Lower leg skin (tissue), 4 donors: ENCODE measurements at places on chromosomes 5 and 9.
A peak's percentile ranks its signal among the peaks of the same experiment; 100 is the strongest.

DNA sequence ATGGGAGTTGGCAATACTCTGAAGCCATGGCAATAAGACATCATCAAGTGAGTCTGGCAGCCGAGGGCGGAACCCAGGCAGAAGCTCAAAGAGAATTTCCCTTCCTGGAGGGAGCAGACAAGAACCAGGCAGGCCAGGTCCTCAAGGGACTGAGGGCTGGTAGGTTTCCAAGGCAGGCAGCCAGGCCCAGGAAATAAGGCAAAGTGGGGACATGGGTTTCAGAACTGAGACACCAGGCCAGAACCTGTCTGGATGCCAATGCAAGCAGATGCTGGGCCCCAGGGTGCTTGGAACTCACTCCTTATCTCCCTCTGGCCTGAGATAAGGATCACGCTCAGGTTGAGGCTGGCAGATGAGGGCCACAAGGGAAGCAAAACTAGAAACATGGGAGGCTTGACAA is 8.9 kb downstream of the TSSK1B start:
- DNase-seq: no peak

GRCh38 chr5:33229216-33229615 is 211.5 kb upstream of the TARS1 start:
- no peak for DNase-seq

DNA sequence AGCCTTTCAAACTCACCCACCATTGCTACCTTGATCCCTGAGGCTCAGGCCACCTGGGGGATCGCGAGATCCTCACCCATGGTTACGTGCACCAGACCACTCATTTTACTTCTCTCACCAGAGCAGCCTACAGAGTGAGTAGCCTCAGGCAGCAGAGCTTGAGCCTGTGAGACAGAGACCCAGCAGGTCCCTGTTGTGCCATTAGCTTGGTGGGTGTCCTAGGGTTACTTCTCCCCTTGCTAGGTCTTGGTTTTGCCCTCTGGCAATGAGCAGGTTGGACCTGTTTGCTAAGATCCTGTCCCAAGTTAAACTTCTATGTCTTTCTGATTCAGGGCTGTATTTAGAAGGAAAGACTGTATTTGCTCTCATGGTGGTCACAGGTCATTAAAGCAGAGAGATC is 21.8 kb downstream of the WHRN start:
- DNase-seq: no peak

DNA sequence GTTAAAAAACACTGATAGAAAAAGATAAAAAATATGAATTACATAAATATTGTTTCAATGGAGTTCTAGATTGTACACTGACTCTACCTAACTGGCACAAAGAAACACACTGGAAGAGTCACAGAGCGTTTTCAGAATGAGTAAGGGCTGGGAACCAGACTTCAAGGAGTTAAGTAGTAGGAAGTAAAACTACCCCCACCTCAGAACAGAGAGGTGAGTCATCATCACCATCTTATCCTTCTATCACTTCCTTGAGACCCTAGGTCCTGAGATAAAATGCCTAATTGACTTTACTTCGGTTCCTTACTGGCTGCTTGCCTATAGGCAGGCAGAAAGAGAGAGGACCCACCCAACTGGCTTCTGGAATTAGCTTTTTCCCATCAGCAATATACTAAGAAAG is 79.7 kb downstream of the ELAVL2 start:
- no peak for DNase-seq

GRCh38 chr5:145500710-145501109 is 334.4 kb downstream of the PRELID2 start:
- no peak for DNase-seq

GRCh38 chr5:179805529-179806249 is 977 bp downstream of the MGAT4B start:
- peak; percentile 90 for DNase-seq

GRCh38 chr9:94826644-94827410 is 100.3 kb downstream of the AOPEP start:
- no peak for DNase-seq

DNA sequence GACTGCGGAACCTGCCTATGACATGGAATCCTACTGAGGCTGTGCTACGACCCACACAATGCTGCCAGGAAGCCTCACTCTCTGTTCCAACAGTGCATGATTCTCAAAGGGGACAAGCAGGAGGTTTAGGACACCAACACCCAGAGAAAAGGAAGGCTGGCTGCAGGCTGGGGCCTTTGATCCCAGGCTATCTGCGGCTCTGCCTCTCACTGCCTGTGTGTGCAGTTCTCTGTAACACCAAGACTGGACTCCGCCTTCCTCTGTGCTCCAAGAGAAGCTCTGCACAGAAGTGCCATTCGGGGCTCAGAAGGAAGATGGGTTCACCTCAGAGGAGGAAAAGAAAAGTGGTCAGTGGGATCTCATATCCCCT is 20.5 kb downstream of the ANKH start:
- DNase-seq: no peak

DNA sequence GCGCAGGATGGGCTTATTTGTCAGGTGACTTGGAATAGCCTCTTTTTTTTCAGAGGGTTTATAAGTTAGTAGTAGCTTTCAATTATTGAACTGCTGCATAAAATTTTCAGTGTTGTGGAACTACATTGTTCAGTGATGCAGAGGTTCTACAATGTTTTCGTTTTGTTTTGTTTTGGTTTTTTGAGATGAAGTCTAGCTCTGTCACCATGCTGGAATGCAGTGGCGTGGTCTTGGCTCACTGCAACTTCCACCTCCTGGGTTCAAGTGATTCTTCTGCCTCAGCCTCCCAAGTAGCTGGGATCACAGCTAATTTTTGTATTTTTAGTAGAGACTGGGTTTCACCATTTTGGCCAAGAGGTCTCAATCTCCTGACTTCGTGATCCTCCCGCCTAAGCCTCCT is 22.0 kb downstream of the NUP188 start:
- no peak for DNase-seq

DNA sequence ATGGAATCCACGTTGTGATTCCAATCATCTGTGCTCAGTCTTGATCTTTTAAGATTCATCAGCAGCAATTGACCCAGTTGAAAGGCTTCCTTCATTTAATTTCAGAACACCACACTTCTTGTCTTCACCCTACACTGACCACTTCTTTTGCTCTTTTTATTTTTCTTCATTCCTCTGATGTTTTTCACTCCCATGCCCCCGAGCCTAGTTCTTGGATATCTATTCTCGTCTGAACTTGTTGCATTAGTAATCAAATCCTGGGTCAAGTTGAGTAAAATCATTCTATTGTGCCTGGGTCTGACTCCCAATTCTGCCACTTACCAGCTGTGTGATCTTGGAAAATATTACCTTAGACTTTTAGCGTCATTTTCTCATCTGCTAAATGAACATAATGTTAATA is 356.5 kb downstream of the CDH12 start:
- no peak for DNase-seq

- DNase-seq: no peak
Measured at GRCh38 chr9:109880276-109881169, 100.5 kb downstream of the PALM2AKAP2 start.

DNA sequence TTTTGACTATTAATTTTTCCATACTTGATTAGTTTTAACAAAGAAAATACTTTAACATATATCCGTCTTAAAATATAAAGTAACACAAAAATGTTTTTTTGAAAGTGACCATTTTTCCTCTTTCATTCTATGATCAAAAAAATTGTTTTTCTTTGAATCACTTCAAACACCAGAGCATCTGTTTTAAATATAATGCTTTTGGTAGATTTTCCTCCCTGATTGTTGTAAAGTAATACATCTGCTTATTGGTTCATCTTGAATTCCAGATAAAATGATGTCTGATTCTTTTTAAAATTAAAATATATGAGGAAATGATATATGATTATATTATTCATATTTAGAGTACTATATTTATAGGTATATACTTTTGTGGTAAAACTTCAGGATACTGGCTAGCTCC is 76.2 kb upstream of the LPAR1 start:
- no peak for DNase-seq

DNA sequence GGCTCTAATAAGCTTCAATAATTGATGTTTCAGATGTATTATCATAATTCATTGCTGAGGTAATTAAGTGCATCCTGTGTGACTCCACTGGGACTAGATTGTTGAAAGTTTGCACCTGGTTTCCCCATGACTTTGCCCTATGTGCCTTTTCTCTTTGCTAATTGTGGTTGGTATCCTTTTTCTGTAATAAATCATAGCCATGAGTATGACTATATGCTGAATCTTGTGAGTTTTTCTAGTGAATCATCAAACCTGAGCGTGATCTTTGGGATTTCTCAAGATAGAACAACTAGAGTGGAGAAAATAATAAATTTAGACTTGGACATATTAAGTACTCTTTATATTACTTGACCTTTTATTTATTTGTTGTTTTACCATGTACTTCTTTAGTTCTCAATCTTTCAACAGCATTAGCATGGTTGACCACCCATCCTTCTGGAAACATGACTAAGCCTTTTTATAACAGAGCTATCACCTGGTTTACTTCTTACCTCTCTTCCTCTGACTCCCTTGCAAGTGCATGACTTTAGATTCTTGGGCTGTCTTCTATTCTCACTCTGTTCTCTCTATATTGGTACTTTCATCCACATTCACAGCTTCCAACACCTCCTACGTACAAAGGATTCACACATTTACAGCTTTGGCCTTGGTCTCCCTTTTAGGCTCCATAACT is 239.6 kb upstream of the TAS2R1 start:
- no peak for DNase-seq

GRCh38 chr9:4704129-4704528 is 24.8 kb downstream of the CDC37L1 start:
- no peak for DNase-seq

DNA sequence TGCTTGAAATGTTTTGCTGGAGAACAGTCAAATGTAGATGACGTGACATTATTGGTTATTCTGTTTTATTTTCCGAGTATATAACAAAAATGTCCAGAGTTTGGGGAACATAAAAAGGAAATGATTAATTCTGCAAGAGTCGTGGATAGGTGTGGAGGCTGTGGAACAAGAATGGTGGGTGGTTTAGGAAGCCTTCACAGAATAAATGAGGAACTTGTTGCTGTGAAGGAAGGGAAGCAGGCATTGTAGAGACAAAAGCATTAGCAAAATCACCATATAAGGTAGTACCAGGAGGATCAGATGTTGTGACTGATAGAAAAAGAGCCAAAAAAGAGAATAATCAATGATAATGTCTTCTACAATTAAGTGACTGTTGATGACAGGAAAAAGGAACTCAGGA is 66.2 kb upstream of the CNTLN start:
- DNase-seq: no peak

- peak; percentile 86 for DNase-seq
Measured at GRCh38 chr9:121992571-121993212, 100.4 kb downstream of the TTLL11 start.

GRCh38 chr5:104111632-104112031 is 549.0 kb upstream of the NUDT12 start:
- DNase-seq: no peak

DNA sequence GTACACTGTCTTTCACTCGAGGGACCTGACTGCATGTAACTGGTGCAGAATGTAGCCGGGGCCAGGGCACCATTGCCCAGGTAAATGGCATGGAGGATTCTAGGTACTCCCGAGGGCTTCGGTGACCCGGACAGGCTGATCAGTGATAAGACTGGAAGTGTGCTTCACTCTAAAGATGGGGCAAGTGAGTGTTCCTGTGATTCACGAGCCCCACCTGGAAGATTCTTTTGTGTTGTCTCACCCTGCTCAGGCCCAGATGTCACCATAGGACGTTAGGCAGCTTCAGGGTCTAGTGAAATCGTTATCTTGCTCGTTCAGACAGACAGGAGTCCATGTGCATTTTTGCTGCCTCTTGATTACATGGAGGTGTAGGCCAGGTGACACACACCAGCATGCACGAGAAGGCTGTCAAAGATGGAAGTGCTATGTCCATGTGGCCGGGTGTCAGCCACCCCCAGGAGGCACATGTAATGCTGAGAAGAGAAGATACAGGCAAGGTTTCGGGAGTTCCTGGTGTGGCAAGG is 73.9 kb downstream of the WNK2 start:
- DNase-seq: no peak

- no peak for DNase-seq
Measured at GRCh38 chr5:138625134-138625533, 49.9 kb upstream of the HSPA9 start.

- DNase-seq: no peak
Measured at GRCh38 chr5:118808441-118808840, 179.9 kb downstream of the DTWD2 start.

DNA sequence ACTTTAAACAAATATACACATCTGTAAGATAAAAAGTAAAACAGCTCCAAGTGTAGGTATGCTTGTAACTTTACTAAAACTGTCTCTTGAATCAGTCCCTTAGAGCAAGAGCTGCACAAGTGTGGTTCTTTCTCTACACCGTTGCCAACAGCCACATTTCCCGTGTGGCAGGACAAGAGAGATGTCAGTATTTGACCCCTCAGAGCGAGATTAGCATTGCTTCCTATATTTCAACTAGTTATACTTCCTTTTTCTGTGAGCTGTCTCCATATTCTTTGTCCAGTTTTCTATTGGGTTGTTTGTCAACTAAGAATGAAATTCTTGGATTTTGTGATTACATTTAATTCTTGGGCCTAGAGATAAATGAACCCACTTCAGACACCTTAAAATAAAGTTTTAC is 8.0 kb downstream of the PLIN2 start:
- DNase-seq: no peak

GRCh38 chr5:115430374-115430773 is 114.2 kb downstream of the FEM1C start:
- no peak for DNase-seq

DNA sequence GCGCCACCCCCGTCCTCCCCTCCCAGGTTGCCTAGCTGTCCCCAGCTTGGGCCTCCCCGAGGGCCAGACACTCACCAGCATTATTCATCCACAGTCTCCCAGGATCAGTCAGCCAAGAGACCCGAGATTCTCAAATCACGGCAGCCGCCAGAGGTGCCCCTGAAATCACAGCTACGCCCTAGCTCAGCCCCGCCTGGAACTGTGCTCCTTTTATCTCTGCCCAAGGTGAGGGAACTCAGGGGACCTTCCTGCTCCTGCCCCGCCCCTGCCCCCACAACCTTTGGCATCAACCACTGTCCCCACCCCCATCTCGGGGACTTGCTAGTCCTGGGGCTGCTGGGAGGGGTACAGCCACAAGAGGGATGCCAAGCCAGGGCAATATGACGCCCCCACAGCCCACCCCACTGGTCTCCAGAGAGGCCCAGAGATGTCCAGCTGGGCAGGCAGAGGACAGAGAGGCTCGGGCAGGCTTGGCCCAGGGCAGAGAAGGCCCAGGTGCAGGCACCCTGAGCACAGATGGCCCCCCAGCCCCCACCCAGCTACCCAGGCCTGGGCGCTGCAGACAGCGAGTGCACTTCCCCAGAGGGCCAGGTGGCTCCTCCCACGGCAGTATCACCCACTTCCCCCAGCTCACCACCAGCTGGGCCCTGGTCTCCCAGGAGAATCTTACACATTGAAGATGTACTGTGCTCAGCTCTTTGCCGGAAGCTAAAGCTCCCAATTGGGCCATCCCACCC is at the start of gene FUT7:
Gene FUT7, minus strand, starts transcription at position 185 of the 737 bp plus-strand sequence. Its CDS starts 97 bp downstream, at position 88.
- DNase-seq: no peak

DNA sequence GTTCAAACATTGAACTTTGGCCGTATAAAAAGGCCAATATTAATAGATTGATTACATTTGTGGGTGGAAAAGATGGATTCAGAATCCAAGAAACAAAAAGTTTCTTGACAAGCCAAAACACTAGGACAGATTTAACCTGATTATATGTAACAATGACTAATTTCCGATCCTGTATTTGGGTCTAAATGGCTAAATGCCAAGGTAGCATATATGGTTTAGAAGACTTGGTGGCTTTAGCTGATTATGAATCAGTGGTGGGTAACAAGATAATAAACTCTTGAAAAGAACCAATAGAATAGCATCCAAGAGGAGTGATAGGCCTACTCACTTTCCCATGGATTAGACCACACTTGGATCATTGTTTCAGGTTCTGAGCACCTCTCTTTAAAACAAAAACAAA is 21.8 kb upstream of the ANP32B start:
- DNase-seq: no peak

GRCh38 chr5:68303038-68303738 is 87.6 kb downstream of the PIK3R1 start:
- no peak for DNase-seq
